Osteocyte (in vitro differentiated cells): ENCODE measurements at places on chromosomes 7 and 10. TPM values are rescaled to one million over a fixed set of nuclear protein-coding genes. Genes with fewer than 3 reads are reported as not detected.

DNA sequence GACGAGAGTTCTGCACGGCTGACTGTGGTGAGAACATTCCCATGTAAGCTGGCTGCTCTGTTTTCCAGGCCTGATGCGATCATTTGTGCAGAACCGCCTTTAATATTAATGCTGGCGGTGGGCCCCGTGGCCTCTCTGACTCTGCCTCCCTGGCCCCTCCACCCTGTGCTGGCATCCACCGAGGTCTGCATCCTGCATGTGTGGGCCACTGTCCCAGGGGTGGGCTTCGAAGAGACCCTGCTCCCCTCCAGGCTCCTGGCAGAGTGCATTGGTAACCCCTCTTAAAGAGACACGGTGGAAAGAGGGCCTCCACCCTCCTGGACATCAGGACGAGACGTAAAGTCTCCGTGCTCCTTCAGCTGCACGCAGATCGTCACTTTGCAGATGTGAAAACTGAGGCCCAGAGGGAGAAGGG, 67.3 kb upstream of the FAM20C start:
- no peaks in the 10 kb centered on the region for H3K36me3 ChIP-seq
- no peak for DNase-seq
- no peak overlapping the region for H3K27ac ChIP-seq
- H3K27me3 ChIP-seq: no peaks in the 10 kb centered on the region
- no peak overlapping the region for H3K4me3 ChIP-seq

DNA sequence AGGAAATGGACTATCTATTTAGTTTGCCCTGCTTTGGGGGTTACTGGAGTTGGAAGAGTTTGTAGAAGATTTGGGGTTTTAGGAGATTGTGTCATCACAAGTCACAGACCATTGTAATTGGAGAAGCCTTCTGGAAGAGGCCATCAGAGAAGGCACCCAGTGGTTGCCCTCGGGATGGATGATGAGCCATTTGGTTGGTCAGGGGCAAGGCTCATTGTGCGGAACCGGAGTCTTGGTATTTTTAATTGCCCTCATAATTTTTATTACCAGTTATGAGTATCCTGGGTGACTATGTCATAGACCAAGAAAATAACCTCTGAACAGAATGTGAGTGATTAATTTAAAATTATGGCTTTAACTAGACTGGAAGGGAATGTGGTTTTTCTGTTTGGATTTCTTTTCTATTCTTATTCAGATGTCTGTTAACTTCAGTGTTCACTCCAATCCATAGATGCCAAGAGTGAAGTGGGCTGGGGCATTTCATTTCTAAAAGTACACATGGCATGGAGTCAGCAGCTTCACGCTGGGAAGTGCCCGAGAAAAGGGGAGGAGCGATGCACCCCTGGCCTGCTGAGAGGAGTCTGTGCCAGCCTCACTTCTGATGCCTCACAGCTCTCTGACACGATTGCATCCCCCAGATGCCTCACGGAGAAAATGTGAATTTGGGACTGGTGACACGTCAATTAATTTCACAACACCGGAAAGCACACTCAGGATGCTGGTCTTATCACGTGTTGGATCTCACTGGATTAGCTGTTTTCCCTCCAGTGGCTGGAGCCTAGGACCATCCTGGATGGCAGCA, 225.6 kb upstream of the IGFBP3 start:
- no peak overlapping the region for H3K4me3 ChIP-seq
- no peaks in the 10 kb centered on the region for H3K27me3 ChIP-seq
- peaks cover 65% of the 10 kb centered on the region for H3K4me1 ChIP-seq
- H3K36me3 ChIP-seq: peaks cover 9% of the 10 kb centered on the region
- no peak for DNase-seq

DNA sequence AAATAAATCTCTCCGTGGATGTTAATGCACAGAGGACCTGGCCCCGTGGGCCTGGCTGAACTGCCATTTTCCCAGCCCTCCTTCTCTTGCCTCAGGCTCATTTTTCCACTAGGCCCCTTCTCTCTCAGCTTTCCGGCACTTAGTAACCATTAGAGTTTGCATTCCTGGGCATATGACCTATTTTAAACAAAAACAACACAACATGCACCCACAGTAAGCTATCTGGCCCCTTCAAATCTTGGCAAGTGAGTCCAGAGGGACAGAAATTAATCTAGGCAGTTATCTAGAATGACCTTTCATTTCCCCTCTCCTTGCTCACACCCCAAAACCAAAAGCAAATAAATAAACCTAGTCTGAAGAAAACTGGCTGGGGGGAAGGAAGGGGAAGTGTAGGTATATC, 11.7 kb downstream of the FBXW4 start:
- H3K36me3 ChIP-seq: peaks cover 8% of the 10 kb centered on the region
- peaks cover 36% of the 10 kb centered on the region for H3K4me1 ChIP-seq
- DNase-seq: no peak
- H3K27me3 ChIP-seq: no peaks in the 10 kb centered on the region
- peak overlapping the region; percentile 90 for H3K27ac ChIP-seq
- H3K4me3 ChIP-seq: no peak overlapping the region

- no peak overlapping the region for H3K27ac ChIP-seq
- peaks cover 3% of the 10 kb centered on the region for H3K27me3 ChIP-seq
- peaks cover 3% of the 10 kb centered on the region for H3K36me3 ChIP-seq
- H3K4me1 ChIP-seq: no peaks in the 10 kb centered on the region
Measured at GRCh38 chr7:37041461-37041860, 317.2 kb upstream of the AOAH start.

GRCh38 chr10:27240212-27241009, at the start of gene ACBD5:
TSS of gene ACBD5 (minus strand) at chr10:27240797. CDS start at chr10:27240688, 109 bp downstream.
- peaks cover 2% of the 10 kb centered on the region for H3K36me3 ChIP-seq
- DNase-seq: peak; percentile 89
- H3K4me3 ChIP-seq: peak within 1 kb of the TSS; percentile 93
- peak within 1 kb of the TSS; percentile 98 for H3K27ac ChIP-seq
- peaks cover 28% of the 10 kb centered on the region for H3K4me1 ChIP-seq

DNA sequence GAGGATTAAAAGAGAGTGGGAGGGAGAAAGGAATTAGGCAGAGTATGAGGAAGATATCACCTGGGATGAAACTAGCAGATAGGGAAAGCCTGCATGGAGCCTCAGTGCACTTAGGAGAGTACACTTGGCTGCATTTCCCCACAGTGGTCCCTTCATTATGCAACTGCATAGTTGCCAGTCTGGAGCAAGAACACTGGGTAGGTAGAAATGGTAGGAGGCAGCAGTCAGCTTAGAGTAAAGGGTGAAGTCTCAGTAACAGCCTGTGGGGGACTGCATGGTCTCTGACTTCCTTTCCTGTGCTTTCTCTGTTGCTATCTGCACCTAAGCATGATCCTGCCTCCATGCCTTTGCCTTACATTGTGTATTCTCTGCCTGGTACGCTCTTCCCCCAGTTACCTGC, 14.0 kb upstream of the PCGF5 start:
- DNase-seq: no peak
- no peak overlapping the region for H3K4me3 ChIP-seq
- H3K27ac ChIP-seq: no peak overlapping the region
- H3K27me3 ChIP-seq: no peaks in the 10 kb centered on the region
- H3K4me1 ChIP-seq: peaks cover 7% of the 10 kb centered on the region

DNA sequence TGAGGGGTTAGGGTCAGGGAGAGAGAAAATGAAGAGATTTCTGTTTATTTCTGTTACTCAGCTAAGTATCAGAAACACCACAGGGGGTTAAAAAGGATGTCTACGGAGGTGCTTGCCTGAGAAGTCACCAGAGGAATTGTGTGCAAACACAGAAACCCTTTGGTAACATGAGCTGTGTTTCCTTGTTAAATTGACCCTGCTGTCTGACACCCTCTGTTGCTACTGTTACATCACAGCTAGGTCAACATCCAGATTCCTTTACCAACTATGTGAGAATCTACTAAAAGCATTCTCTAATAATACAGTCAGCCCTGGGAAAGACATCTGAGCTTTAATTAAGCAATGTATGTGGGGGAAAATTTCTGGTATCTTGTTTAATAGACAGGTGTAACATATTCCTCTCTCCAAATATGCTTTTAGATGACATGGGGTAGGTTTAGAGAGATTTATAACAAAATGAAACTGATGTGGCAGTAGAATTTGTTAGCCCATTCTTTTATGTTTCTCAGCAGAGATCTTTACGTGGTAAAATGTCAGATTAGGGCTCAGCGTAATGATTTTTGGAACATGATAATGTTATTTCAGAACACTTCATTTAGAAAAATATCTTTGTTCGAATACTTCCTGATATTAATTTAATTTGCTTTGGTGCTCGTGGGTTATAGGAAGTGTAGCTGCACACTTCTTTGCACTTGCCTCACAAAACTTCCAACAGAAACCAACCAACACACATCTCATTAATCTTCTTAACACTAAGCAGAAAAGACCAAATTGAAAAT, 168.0 kb upstream of the AHR start:
- no peaks in the 10 kb centered on the region for H3K36me3 ChIP-seq
- no peaks in the 10 kb centered on the region for H3K27me3 ChIP-seq
- no peak for DNase-seq
- peaks cover 18% of the 10 kb centered on the region for H3K4me1 ChIP-seq
- peak overlapping the region; percentile 51 for H3K27ac ChIP-seq

Gene NUTM2B
- 1.3 and 1.5 TPM in 2 replicates for total RNA-seq

Gene DOCK4
- 44.1 and 44.9 TPM in 2 replicates for total RNA-seq
